RKO (cell line): ENCODE measurements at places on chromosomes 4 and X.
A peak's percentile ranks its signal among the peaks of the same experiment; 100 is the strongest.

- DNase-seq = no peak
Measured at GRCh38 chr4:156191044-156191781, 237.5 kb upstream of the CTSO start.

GRCh38 chr4:87026800-87027495 is 92.1 kb downstream of the AFF1 start:
- no peak for DNase-seq

GRCh38 chr4:185845966-185846365 is 34.0 kb upstream of the SORBS2 start:
- no peak for DNase-seq

DNA sequence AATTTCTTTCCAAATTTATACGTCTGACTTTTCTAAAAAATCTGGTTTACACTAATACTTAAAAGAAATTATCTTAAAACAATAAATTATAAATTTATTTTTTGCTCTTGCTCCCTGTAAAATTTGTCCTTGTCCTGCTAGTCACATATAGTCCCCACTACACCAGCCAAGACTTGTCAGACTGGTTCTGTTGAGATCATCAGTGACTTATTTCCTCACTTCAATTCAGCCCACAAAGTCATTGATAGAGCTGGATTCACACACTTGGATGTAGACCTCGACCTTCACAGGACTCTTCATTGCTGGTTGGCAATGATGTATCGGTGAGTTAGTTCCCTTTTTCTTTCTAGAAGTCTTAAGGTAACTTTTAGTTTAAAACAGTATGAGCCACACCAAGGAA is at the start of gene TMPRSS11E:
Gene TMPRSS11E, plus strand, starts transcription at position 263 of the 400 bp plus-strand sequence. Its CDS starts 50 bp downstream, at position 313.
- DNase-seq = no peak

GRCh38 chr4:166460769-166461550 is 587.9 kb downstream of the TLL1 start:
- DNase-seq = peak; percentile 12

DNA sequence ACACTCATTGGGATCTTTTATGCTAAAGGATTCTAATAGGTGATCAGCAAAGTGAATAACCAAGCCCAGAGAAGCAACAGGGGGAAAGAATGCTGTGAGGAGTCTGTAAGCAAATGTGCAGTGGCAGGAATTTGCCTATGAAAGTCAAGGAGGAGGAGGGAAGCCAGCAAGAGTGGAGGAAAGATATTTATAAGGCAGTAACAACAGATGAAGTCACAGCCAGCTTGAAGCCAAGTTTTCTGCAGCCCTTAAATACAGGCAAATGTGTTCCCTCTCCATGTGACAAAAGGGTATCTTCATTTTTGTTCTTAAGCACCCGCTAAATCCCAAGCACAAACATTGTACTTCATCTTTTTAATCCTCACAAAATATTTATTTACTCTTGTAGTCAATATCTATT is 275.0 kb upstream of the CLNK start:
- no peak for DNase-seq

GRCh38 chr4:153518637-153519389 is 52.7 kb downstream of the TMEM131L start:
- no peak for DNase-seq

DNA sequence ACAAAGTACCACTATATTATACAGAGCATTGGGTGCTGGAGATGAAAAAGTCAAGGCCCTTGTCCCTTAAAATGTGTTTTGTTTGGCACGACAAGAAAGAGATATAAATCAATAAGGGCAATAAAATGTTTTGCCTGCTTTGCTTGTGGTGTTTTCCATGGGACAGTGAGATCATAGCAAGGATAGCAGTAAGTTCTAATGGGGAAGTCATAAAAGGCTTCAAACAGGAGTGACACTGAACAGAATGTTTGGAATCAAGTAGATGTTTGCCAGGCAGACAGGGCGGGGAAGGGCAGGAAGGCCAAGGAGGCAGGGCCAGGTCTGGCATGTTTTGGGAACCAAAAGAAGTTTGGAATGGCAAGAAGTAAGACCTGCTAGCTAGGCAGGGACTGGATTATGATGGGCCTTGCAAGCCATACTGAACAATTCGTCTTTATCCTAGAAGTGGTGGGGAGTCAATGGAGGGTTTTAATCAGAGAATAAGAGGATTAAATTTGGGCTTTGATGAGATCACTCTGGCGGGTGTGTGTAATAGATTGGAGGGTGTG is 16.4 kb downstream of the FGF2 start:
- no peak for DNase-seq

GRCh38 chr4:174707051-174707676 is 121.9 kb downstream of the GLRA3 start:
- DNase-seq = peak; percentile 3

- no peak for DNase-seq
Measured at GRCh38 chr4:1578251-1578773, 105.8 kb downstream of the FAM53A start.

- DNase-seq = no peak
Measured at GRCh38 chr4:146291313-146291712, 77.0 kb downstream of the REELD1 start.

- peak; percentile 63 for DNase-seq
Measured at GRCh38 chr4:58247792-58248191, 1137.6 kb upstream of the IGFBP7 start.

GRCh38 chrX:71183341-71183740 is 38.7 kb downstream of the NLGN3 start:
- no peak for DNase-seq

DNA sequence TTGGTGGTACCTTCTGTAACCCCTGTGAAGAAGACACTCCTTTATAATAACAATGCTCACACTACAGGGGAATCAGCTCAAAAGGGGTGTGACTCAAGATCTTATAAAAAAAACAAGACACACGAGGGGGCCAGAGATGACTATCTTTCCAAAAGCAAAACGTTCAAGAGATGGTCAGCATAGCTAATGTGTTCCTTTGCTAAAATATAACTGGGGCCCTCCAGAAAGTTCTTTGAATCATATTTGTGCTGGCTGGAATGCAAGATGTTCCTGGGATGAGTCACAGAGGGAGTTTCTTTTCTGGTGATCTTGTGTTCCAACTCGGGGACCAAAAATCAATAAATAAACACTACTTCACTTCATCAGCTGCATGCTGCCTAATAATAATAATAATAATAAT is 46.5 kb downstream of the RAI2 start:
- no peak for DNase-seq

DNA sequence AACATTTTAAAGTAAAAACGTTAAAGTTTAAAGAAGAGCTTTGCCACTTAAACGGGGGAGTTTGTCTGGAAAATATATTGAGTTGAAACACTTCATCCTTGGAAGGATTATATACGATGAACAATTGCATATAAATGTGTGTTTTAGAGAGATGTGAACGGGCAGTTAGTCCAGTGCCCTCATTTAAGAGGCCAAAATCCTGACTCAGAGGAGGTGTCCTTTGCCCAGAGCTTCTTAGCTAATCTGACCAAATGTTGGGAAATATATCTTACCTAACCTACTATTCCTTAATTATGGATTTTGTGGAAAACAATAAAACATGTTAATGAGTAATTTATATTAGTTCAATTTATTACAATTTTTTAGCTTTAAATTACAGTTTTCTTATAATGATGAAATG is 327.2 kb upstream of the DIPK2B start:
- DNase-seq = no peak

GRCh38 chr4:13733817-13734216 is 106.3 kb upstream of the BOD1L1 start:
- no peak for DNase-seq

DNA sequence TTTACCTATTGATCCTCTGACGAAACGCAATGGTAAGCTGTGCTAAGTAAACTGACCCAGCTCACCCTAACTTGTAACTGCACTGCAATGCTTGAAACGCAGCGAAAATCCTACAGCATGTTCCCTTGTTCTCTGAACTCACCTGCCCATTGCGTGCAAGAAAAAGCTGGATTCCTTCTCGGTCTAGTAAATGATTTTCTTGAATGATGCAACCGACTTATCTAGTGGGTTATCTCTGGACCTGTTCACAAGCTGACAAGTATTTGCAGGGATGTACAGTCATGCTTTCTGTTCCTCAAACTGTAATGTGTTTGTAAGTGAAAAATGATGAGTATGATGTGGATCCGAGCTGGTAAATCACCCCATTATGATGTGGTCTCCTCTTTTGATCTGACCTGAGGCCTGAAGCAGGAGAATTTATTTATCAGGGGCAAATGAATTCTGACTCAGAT is 140.1 kb downstream of the BTC start:
- no peak for DNase-seq

- DNase-seq = peak; percentile 51
Measured at GRCh38 chrX:52424656-52425055, 55.8 kb downstream of the XAGE2 start.

GRCh38 chr4:56768316-56768715 is 53.2 kb downstream of the SPINK2 start:
- DNase-seq = no peak

- DNase-seq = no peak
Measured at GRCh38 chrX:141641138-141641537, 51.6 kb downstream of the SPANXA2 start.

DNA sequence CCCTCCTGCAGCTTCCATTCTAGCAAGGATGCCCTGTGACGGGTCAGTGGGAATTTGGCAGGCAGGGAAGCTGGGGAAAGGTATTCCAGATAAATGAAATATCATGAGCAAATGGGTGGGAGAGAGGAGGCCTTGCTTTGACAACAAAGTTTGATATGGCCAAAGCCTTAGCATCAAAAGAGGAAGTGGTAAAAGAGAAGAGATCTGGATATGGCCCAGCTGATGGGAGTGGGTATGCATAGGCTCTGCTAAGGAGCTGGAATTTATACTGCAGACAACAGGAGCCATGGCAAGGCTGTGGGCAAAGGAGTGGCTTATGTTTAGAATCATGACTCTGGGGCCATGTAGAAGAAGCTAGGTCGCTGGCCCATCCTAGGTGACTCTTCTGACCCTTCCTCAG is 89.2 kb downstream of the PJA1 start:
- DNase-seq = no peak
